Lower lobe of right lung (tissue), 2 donors: ENCODE measurements at places on chromosomes 5 and 9. TPM values are rescaled to one million over a fixed set of nuclear protein-coding genes. Genes with fewer than 3 reads are reported as not detected.

OLFML2A gene
- total RNA-seq, result 22.3 TPM

PCDHA5 gene
- total RNA-seq, result 0.18 TPM

NCBP1 gene
- total RNA-seq, result 22.8 TPM

C7 gene
- 237 TPM for total RNA-seq

PAX5 gene
- 0.18 TPM for total RNA-seq

PCDHGA2 gene
- total RNA-seq, result 2.7 TPM

GLDC gene
- 0.77 TPM for total RNA-seq

SCGB3A2 gene
- total RNA-seq, result 624 TPM

DNA sequence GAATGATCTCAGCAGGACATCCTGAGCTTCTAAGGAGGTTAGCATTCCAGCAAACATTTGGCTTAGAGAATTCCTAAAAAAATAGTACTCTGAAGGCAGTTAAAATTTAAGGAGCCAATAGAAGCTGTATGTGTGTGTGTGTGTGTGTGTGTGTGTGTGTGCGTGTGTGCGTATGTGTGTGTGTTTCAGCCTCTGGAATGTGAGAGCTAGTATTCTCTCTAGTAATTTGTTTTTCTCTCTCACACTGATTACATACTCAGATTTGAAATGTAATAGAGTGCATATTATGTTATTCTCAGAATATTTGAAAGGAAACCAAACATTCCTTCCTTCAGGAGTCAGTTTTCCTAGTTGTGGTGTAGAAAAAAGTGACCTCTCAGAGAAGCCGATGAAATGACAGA lies 279.6 kb downstream of the TMEM38B start:
- H3K27me3 ChIP-seq, result no peaks in the 10 kb centered on the region
- DNase-seq, result no peak
- H3K27ac ChIP-seq, result no peak overlapping the region
- H3K4me1 ChIP-seq, result no peaks in the 10 kb centered on the region
- H3K4me3 ChIP-seq, result no peak overlapping the region

DNA sequence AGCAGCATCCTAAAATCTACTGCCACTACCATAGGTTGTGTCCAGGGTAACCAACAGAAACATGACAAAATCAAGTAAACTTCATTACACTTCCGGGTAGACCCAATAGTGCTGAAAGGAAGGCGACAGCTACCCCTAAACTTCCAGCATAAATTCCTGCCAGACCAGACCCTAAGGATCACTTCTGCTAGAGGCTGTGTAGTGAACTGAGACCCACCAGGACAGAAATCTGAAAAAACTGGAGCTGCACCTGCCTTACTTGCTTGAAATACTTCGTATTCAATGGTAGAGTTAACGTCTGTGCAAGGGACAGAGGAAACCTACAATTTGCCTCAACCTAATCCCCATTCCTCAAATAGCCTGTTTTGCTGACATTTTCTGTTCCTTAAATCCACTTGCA lies 1.0 kb upstream of the SECISBP2 start:
- no peaks in the 10 kb centered on the region for H3K27me3 ChIP-seq
- no peak for DNase-seq
- peaks cover 20% of the 10 kb centered on the region for H3K36me3 ChIP-seq
- peak overlapping the region; percentile 100 for H3K27ac ChIP-seq

- DNase-seq, result peak; percentile 63
- H3K36me3 ChIP-seq, result no peaks in the 10 kb centered on the region
- peak overlapping the region; percentile 64 for H3K4me3 ChIP-seq
- no peaks in the 10 kb centered on the region for H3K27me3 ChIP-seq
- peak overlapping the region; percentile 82 for H3K27ac ChIP-seq
These were observed 40.9 kb upstream of the FABP6 start for GRCh38 chr5:160188141-160189015.

DNA sequence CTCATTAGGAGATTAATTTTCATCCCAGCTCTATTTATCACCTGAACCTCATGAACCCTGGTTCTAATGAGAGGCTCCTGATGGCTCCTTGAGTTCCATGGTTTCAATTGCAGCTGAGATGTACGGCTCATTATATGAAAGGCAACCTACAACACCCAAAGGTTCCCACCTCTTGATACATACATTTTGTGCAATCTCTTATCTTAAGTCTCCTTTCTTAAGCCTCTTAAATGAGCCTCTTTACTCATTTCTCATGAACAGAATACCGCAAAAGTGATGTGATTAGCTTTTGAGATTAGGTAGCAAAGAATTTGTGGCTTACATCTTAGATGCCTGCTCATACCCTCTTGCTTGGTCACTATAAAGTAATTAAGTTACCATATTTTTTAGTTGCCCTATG lies 1964.0 kb upstream of the CDH6 start:
- no peaks in the 10 kb centered on the region for H3K27me3 ChIP-seq
- H3K4me1 ChIP-seq, result no peaks in the 10 kb centered on the region
- no peak for DNase-seq
- H3K4me3 ChIP-seq, result no peak overlapping the region
- H3K27ac ChIP-seq, result no peak overlapping the region

DNA sequence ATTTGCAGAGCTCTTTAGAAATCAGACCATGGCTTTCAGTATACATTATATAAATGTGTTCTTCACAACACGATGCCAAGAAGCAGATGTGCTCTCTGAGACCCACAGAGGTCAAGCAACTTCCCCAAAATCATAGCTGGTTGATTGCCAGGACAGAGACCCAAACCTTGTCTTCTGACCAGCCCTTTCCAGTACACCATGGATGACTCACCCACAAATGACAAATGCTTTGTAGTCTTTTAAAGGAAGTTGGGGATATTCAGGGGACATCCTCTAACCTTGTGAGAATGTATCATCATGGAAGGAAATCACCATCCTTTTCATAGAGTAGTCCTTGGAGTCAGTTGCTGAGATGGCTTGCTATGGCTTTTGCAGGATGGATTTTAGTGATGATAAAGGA lies 30.1 kb downstream of the ZNF462 start:
- H3K4me3 ChIP-seq, result no peak overlapping the region
- DNase-seq, result no peak
- H3K36me3 ChIP-seq, result no peaks in the 10 kb centered on the region
- H3K27ac ChIP-seq, result peak overlapping the region; percentile 1
- peaks cover 13% of the 10 kb centered on the region for H3K4me1 ChIP-seq
- no peaks in the 10 kb centered on the region for H3K27me3 ChIP-seq

GRCh38 chr5:7980881-7981280 lies 111.9 kb downstream of the MTRR start:
- H3K36me3 ChIP-seq, result no peaks in the 10 kb centered on the region
- H3K27me3 ChIP-seq, result no peaks in the 10 kb centered on the region
- H3K4me1 ChIP-seq, result no peaks in the 10 kb centered on the region

DNA sequence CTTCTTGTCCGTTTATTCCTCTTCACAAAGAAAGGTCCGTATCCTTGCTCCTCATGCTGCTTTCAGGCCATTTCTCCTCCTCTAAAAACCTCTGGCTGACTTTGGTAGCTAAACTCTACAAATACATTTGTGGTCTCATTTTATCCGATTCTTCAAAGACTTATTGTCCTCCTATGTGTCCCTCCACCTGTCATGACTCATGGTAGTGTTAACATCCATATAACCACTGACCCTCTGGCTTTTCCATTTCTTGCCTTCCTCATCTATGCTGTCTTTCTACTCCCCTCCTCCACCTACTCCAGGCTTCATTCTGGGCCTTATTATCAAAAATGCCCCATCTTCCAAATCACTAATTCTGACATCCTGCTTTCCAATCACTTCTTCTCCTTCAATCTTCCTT lies 4.1 kb upstream of the SEMA6A start:
- peaks cover 26% of the 10 kb centered on the region for H3K4me1 ChIP-seq
- peaks cover 22% of the 10 kb centered on the region for H3K27me3 ChIP-seq
- H3K36me3 ChIP-seq, result no peaks in the 10 kb centered on the region
- no peak overlapping the region for H3K4me3 ChIP-seq

DNA sequence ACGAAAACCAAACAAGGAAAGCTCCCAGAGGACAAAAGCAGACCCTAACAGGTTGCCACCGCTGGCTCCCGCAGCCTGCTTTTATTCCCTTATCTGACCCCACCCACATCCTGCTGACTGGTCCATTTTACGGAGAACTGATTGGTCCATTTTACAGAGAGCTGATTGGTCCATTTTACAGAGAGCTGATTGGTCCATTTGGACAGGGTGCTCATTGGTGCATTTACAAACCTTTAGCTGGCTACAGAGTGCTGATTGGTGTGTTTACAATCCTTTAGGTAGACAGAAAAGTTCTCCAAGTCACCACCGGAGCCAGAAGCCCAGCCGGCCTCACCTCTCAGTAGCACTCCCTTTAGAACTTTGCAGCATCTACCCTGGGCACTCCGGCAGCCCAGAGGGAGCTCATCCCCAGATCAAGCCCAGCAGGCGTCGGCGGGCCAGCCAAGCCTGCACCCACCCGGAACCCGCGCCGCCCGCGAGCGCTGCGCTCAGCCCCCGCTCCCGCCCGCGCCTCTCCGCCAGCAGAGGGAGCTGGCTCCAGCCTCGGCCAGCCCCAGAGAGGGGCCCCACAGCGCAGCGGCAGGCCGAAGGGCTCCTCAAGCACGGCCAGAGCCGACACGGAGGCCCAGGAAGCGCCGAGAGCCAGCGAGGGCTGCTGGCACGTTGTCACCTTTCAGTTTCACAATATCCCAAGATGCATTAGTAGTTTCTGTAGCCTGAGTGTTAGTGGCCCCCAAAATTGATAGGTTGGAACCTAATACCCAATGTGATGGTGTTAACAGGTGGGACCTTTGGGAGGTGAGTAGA lies 35.3 kb upstream of the CLPTM1L start:
- H3K4me1 ChIP-seq, result peaks cover 15% of the 10 kb centered on the region
- H3K27me3 ChIP-seq, result peaks cover 5% of the 10 kb centered on the region
- peak; percentile 85 for DNase-seq
- no peaks in the 10 kb centered on the region for H3K36me3 ChIP-seq
- H3K4me3 ChIP-seq, result peak overlapping the region; percentile 36
- H3K27ac ChIP-seq, result no peak overlapping the region

DNA sequence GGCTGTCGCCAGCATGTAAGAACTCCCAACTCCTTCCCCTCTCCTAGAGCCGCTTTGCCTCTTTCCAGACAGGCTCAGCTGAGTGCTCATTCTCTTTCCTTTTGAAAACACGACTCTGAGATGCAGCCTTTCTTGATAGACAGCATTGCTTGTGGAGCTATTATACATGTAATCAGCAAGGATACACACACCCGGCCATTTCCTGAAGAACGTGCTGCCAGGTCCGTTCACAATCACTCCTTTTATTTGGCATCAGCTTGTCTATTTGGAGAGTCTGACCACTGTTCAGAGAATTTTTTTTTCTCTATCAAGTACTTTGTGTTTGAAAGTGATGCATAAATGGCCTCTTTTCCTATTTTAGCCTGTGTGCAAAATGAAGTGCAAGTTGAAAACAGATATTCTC lies 328.7 kb downstream of the MARCHF11 start:
- no peak overlapping the region for H3K27ac ChIP-seq
- DNase-seq, result no peak
- H3K27me3 ChIP-seq, result no peaks in the 10 kb centered on the region
- peaks cover 6% of the 10 kb centered on the region for H3K4me1 ChIP-seq
- no peak overlapping the region for H3K4me3 ChIP-seq

- no peak for DNase-seq
- H3K36me3 ChIP-seq, result no peaks in the 10 kb centered on the region
- H3K4me1 ChIP-seq, result no peaks in the 10 kb centered on the region
- H3K27ac ChIP-seq, result no peak overlapping the region
These were observed 653.8 kb upstream of the RIOK2 start for GRCh38 chr5:97836816-97837215.

DNA sequence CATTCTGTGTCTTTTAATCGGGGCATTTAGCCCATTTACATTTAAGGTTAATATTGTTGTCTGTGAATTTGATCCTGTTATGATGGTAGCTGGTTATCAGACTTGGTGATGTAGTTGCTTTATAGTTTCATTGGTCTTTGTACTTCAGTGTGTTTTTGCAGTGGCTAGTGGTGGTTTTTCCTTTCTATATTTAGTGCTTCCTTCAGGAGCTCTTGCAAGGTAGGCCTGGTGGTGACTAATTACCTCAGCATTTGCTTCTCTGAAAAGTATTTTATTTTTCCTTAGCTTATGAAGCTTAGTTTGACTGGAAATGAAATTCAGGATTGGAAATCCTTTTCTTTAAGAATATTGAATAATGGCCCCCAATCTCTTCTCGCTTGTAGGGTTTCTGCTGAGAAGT lies 156.9 kb downstream of the CNTLN start:
- H3K27ac ChIP-seq, result no peak overlapping the region
- no peaks in the 10 kb centered on the region for H3K4me1 ChIP-seq
- H3K27me3 ChIP-seq, result no peaks in the 10 kb centered on the region
- H3K36me3 ChIP-seq, result no peaks in the 10 kb centered on the region

GRCh38 chr9:111658943-111659342 lies 2.5 kb upstream of the GNG10 start:
- H3K4me1 ChIP-seq, result peaks cover 21% of the 10 kb centered on the region
- peaks cover 8% of the 10 kb centered on the region for H3K36me3 ChIP-seq
- no peaks in the 10 kb centered on the region for H3K27me3 ChIP-seq
- no peak overlapping the region for H3K4me3 ChIP-seq
- no peak overlapping the region for H3K27ac ChIP-seq

GRCh38 chr5:150750469-150750868 lies 8.3 kb downstream of the DCTN4 start:
- peaks cover 59% of the 10 kb centered on the region for H3K36me3 ChIP-seq
- H3K27me3 ChIP-seq, result no peaks in the 10 kb centered on the region
- H3K27ac ChIP-seq, result peak overlapping the region; percentile 12
- no peak for DNase-seq
- no peak overlapping the region for H3K4me3 ChIP-seq
- peaks cover 44% of the 10 kb centered on the region for H3K4me1 ChIP-seq

DNA sequence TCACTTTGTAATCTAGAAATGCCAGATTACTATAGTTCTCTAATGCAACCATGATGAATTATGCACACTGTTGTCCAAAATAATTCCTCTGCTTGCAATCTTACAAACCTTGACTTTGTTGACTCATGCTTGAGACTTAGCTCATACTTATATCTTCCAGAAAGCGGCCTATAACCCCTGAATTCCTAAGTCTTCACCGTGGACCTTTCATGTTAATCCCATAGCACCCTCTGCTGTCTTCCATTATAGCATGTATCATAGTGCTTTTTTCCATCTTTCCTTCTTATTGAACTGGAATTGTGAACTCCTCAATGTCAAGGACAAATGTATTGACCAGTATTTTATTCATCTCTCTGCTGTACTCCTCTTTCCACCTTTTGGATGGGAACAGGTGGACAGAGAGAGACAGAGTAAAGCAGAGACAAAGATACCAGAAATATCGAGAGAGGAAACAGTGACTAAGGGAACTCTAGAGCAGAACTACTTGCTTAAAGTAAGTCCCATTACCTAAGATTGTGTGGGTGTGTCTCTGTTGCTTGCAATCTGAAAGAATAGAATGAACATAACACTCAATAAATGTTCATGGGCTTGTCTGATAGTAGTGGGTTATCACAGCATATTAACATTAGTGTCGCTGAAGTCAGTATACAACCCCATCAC lies 110.0 kb downstream of the LURAP1L start:
- no peaks in the 10 kb centered on the region for H3K27me3 ChIP-seq
- no peak for DNase-seq
- no peaks in the 10 kb centered on the region for H3K36me3 ChIP-seq
- H3K27ac ChIP-seq, result no peak overlapping the region

GRCh38 chr5:35540002-35540401 lies 77.7 kb upstream of the SPEF2 start:
- H3K27me3 ChIP-seq, result no peaks in the 10 kb centered on the region
- DNase-seq, result no peak
- H3K27ac ChIP-seq, result no peak overlapping the region
- no peaks in the 10 kb centered on the region for H3K4me1 ChIP-seq
- no peaks in the 10 kb centered on the region for H3K36me3 ChIP-seq
- H3K4me3 ChIP-seq, result no peak overlapping the region

GRCh38 chr5:154278186-154278585 lies 87.7 kb downstream of the GALNT10 start:
- H3K4me1 ChIP-seq, result peaks cover 17% of the 10 kb centered on the region
- H3K27ac ChIP-seq, result no peak overlapping the region
- H3K27me3 ChIP-seq, result no peaks in the 10 kb centered on the region
- no peaks in the 10 kb centered on the region for H3K36me3 ChIP-seq
- H3K4me3 ChIP-seq, result no peak overlapping the region

GRCh38 chr5:9094582-9094981 lies 451.3 kb downstream of the SEMA5A start:
- no peak for DNase-seq
- H3K36me3 ChIP-seq, result no peaks in the 10 kb centered on the region
- no peak overlapping the region for H3K4me3 ChIP-seq
- no peaks in the 10 kb centered on the region for H3K4me1 ChIP-seq
